ENCODE measurements at places on chromosomes 4 and X. TPM values are rescaled to one million over a fixed set of nuclear protein-coding genes. Genes with fewer than 3 reads are reported as not detected.

Gene GATA1
- total RNA-seq, result not detected

Gene HTR2C
- not detected for total RNA-seq

Gene TLR3
- 9.8 TPM for total RNA-seq

Gene HPF1
- 30.6 TPM for total RNA-seq

Gene MAP7D3
- 28.0 TPM for total RNA-seq

Gene EDA
- 1.1 TPM for total RNA-seq

Gene PPP4R3C
- total RNA-seq, result not detected

Gene RASL11B
- 0.32 TPM for total RNA-seq

Gene PLP2
- 8.1 TPM for total RNA-seq

Gene P2RY10
- total RNA-seq, result not detected

Gene CLIC2
- total RNA-seq, result 0.67 TPM

Gene PAGE5
- 18.9 TPM for total RNA-seq

Gene TNIP2
- 41.1 TPM for total RNA-seq

Gene VCX
- total RNA-seq, result 0.85 TPM

Gene POLN
- total RNA-seq, result 0.85 TPM

Gene TMSB15A
- 6.0 TPM for total RNA-seq

Gene SH2D1A
- total RNA-seq, result 0.13 TPM

Gene TMEM35A
- total RNA-seq, result not detected

Gene ANXA5
- total RNA-seq, result 1,224 TPM

Gene SCRG1
- total RNA-seq, result 1.3 TPM

Gene STBD1
- total RNA-seq, result 0.29 TPM

Gene KLHL13
- 3.1 TPM for total RNA-seq

Gene ADGRG4
- not detected for total RNA-seq

Gene PARM1
- not detected for total RNA-seq
